ENCODE measurements at places on chromosomes 16 and 17.

DNA sequence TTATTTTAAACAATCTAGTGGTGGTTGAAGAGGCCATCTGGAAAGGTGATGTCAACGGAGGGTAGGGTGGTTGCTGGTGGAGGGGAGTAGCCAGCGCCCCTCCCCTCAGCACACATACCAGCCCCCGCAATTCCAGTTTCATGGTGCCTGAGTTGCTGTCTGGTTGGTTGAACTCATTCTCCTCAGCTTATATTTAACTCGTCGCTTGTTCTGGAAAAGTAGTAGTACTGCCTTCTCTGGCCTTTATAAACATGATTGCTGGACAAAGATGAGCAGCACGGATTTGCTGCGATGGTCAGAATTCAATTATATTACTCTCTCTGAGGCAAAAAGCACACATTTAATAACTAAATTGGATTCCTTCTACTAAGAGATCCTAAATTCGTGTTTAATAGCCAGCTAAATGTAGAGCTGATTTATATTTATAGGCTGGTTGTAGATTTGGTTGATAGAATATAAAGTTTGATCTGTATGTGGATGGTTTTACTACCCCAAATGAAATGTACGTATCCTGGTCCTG, 238.0 kb upstream of the TBX2 start:
- no peak for DNase-seq

- no peak for DNase-seq
Observed at GRCh38 chr17:67829331-67829730, 4.0 kb downstream of the BPTF start.

GRCh38 chr17:16001226-16001897, 1.7 kb downstream of the TTC19 start:
- DNase-seq: no peak

DNA sequence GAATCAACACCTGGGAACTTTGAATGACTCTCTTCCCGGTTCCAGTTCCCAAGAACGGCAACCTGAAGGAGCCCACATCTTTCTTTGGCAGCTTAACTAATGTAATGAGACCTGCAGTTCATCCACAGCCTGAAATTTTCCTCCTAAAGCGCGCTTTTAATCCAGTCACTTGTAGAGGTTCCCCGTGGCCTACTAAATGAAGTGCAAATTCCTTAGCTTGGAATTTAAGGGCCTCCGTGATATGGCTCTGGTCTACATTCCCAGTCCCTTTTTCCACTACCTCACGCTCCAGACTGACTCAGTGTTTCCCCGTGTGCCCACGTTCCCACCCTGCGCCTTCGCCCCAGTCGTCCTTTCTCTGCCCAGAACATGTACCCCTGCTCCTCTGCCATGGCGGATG, 27.2 kb downstream of the FZD2 start:
- no peak for DNase-seq

GRCh38 chr17:78431692-78431958, 53.2 kb downstream of the PGS1 start:
- DNase-seq: no peak

GRCh38 chr17:10743316-10744009, 13.6 kb upstream of the TMEM220 start:
- DNase-seq: no peak
